NCI-H187 (cell line): ENCODE measurements at places on chromosomes 2 and 18.

DNA sequence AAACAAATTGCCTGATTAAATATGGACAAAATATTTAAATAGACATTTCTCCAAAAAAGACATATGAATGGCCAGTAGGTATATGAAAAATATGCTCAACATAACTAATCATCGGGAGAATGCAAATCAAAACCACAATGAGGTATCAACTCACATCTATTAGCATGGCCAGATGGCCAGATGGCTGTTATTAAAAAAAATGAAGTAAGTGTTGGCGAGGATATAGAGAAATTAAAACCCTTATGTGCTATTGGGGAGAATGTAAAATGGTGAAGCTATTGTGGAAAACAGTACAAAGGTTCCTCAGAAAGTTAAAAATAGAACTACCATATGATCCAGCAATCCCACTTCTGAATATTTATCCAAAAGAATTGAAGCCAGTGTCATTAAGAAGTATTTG lies 272.3 kb upstream of the ZNF804A start:
- DNase-seq: no peak

- DNase-seq: no peak
Measured at GRCh38 chr2:196598846-196599245, 40.7 kb upstream of the CCDC150 start.

DNA sequence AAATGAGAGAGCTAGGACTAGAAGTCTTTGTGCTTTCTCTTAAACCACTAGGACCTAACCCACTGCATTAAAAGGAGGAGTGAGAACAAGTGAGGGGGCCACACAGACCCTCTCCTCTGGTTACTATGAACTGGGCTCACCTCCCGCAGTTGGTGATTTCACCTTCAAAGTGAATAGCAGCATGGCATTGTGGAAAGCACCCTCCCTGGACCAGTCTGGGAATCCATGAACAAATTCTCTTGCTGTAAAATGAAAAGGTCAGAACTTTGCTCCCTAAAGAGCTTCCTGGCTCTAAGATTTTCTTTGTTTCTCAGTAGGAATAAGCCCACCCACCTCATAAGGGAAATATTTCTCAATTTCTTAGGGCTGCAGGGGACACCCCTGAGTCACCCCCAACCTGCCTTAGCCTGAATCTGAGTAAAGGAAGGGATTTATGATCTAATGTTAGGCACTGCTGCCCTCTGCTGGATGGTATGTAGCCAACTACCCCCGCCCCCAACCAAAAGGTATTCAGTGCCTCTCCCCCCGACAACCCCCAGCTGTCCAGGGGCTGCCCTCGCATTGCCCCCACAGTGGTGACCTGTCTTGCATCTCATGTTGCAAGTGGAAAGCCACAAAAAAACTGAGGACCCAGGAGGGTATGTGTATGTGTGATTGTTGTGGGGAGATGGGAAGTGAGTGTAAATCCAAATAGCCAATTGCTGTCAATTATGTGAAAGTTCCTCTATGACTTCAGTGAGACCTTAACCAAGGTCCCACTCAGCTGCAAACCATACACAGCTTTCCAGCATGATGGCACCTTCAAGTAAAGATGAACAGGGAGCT lies 230.9 kb upstream of the SLC14A2 start:
- DNase-seq: peak; percentile 27

DNA sequence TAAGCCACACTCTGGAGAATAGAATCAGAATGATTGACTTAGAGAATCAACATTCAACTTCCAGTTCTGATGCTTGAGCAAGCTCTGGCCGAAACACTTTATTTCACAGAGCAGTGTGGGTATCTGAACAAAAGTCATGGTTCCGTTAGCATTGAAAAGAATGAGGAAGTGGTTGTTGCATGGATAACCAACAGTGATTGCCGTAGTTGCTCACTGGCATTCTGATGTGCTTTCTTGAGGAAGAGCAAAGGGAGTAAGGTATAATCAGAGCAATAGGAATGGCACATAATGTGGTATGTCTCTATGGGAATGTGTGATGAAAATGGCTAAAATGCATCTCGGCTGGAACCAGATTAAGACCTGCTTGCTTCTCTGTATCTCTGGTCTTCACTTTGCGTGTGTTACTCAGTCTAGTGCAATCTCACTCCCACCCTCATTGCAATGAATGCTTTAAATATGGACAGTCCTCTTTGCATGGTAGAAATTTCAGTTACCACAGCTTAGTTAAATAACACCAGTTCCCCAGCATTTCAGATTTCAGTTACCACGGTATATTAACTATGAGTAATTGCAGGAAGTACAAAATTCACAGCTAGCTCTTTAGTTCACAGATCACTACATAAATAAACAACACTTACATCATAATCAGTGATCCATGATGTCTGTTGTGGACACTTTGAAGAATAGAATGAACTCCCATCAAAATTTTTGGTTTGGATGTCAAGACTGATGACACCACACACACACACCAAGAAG lies 7.8 kb upstream of the RAB12 start:
- no peak for DNase-seq

DNA sequence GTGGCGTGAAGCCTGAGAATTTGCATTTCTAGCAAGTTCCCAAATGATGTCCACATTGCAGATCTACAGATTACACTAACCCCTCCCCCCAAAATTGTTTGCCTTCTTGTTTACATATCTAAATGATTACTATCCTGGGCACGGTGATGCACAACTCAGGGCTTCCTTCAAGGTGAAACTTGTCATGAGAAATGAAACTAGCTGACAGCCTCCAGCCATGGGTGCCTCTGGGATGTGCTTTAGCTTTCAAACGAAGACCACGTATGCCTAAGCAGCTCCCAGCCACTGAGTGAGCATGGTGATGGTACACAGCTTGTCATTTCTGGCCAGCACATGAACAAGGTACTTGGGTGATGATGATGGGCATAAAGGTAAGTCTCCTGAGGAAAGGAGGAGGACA lies 464.8 kb upstream of the DDX18 start:
- DNase-seq: no peak

GRCh38 chr2:54048117-54048785 lies 67.2 kb upstream of the ACYP2 start:
- DNase-seq: no peak

DNA sequence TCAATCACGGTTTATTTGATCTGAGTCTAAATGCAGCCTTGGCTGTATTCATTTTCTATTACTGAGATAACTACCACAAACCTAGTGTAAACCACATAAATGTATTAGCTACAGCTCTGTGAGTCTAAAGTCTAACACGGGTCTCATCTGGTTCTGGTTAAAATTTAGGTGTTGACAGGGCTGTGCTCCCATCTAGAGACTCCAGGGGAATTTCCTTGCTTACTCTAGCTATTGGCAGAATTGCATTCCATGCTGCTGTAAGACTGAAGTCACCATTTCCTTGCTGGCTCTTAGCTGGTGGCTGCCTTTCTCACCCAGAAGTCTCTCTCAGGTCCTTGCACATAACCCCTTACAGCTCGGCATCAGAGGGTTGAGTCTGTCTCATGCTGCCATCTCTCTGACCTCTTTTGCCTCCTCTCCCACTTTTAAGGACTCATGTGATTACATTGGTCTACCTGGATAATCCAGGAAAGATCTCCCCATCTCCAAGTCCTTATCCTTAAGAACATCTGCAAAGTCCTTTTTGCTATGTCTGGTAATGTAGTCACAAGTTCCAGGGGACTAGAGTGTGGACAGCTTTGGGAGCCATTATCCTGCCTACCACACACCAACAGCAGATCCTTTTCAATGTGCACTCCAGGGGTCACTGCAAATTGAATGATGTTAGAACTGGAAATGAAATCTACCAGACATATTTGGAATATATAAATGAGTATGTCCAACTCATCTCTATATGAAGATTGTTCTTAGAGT lies 207.0 kb upstream of the AGAP1 start:
- DNase-seq: no peak

GRCh38 chr18:2390158-2390557 lies 181.1 kb downstream of the METTL4 start:
- DNase-seq: no peak

GRCh38 chr2:153891051-153891450 lies 19.3 kb downstream of the GALNT13 start:
- DNase-seq: no peak

- no peak for DNase-seq
Measured at GRCh38 chr2:219644801-219645480, 17.5 kb downstream of the SLC4A3 start.

DNA sequence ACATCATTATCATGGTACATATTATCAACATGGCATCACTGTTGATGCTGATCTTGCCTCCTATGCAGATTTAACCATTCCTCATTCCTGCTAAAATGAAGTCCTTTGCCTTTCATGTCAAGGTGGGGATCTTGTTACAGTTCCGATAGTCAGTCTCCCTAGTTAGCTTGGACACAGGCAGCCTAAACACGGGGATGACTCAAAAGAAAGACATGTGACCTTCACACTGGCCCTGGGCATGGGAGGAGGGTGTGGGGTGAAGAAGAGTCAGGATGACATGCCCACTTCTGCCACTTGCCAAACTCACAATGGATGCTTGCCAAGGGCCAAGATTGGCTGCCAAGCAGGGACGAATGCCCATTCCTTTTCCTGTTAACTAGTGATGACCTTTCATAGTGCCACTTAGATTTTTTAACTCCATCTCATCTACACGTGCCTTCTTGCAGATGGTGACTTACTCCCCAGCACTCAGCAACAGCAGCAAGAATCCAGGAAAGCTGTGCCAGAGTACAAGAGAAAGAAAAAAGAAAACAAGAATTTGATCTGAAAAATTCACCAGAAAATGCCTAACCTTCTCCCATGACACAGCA lies 13.9 kb upstream of the SLC1A4 start:
- DNase-seq: no peak

DNA sequence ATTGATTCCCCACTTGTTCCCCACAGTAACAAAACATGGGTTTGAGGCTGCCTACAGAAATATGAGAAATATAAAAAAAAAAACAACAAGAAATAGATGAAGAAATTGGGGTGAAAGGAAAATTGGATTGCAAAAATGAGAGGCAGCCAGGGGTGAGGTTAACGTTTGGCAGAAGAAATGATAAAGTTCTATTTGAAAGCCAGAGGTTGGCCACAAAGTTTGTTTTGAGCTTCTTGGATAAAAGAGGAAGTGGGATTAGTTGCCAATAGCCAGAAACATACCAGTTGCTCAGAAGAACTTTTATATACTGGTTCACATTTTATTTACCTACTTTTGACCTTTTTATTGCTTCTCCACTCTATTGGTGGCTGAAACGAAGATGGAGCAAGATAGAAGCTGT lies 67.5 kb downstream of the FASTKD2 start:
- no peak for DNase-seq

DNA sequence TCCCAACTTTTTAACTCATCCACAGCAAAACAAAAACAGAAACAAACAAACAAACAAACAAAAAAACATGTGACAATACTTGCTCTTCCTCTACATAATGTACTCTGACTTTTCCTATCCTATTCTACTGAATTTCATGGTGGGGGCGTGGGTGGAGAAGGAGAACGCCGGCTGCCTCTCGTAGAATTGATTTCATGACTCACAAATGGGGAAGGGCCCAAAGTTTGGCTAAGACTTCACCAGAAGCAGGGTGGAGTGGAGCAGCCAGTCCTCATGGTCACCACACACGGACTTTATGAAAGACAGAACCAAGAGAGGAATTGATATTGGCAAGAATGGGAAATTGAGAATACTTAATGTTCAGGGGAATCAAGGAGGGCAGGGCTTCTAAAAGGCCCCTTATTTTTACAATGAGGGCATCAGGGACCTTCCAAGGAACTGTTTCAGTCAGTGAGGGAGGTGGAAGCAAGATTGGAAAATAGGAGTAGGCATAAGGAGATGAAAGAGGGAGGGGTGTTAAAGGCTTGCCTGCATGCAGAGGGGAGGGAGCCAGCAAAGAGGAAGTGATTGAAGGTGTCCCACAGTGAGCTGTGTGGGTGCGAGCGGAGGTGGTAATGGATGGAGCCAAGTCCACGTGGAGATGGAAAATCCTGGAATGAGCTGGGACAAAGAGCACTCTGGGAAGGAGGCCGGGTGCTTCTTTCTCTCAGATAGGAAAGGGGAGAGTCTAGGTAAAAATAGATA lies 27.9 kb downstream of the MARCHF4 start:
- no peak for DNase-seq

DNA sequence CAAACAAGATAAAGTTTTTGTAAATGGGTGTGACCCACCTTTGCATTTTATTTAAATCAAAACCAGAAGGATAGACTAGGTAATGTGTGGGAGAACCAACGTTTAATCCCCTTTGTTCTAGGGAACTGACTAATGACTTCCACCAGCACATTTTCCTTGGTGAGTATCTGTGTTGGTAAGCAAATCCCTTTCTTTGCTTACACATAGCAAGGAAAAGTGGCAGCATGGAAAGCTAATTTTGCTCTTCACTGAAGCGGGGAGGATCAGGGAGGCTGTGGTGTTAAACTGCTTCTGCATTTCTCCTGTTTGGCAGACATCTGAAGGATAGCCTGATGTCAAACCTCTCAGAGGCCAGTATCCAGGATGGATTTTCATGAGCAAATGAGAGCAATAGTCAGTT lies 331.1 kb downstream of the PTPRM start:
- DNase-seq: no peak

- DNase-seq: no peak
Measured at GRCh38 chr2:132560562-132560961, 109.4 kb downstream of the LYPD1 start.

- DNase-seq: no peak
Measured at GRCh38 chr2:206698811-206699210, 19.4 kb downstream of the DYTN start.

DNA sequence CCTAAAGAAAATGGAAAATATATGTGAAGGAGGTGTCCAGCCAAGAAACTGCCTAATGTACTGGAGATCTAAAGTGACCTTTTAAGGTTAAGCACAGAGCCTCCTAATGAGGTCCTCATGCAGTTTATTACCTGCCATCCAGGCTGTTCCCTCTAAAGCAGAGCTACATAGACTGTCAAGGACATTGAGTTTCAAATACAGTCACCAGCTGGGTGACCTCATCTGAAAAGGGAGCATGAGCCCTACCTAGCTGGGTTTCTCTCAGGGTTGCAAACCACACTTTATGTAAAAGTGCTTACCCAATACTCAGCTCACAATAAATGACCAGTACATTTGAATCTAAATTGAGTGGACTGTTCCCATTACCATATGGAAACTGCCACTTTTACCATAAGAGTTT lies 65.4 kb upstream of the CTNNA2 start:
- no peak for DNase-seq
